ENCODE measurements at places on chromosomes 13 and 19.

- no peak for DNase-seq
Measured at GRCh38 chr13:23709536-23709935, 139.3 kb downstream of the TNFRSF19 start.

DNA sequence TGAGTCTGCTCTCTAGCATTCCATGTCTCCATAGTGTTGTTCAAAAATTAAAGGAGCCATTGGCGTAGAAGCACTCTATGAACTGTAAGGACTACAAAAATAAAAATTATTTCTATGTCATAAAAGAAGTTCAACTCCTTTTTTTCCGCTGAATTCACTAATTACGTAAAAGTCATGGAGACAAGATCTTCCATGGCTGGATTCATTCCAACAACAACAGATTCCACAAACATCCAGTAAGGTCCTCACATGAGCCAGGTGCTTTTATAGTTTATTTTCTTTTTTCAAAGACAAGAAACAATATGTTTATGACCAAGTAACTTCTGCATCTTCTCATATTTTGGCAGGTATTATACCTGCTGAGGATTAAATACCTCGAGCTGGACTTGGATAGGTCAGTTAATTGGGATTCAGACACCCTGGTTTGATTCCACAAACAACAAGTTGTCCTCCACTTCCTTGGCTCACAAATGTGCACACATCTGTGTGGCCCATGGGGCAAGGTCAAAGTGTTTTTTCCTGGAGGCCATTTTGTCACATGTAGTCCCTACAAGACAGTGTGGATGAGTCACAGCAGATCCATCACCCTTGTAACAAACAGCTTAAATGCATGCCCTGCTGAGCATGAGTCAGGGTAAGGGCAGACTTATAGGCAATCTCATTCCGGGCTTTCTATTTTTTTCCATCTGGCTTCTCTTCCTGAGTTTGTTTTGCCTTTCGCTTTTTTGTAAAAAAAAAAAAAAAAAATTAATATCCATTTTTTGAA lies 475.6 kb downstream of the COG6 start:
- peak; percentile 78 for DNase-seq

GRCh38 chr13:44730851-44731250 lies 154.7 kb upstream of the TSC22D1 start:
- DNase-seq = no peak

- DNase-seq = no peak
Measured at GRCh38 chr13:79806821-79807220, 325.9 kb downstream of the NDFIP2 start.

DNA sequence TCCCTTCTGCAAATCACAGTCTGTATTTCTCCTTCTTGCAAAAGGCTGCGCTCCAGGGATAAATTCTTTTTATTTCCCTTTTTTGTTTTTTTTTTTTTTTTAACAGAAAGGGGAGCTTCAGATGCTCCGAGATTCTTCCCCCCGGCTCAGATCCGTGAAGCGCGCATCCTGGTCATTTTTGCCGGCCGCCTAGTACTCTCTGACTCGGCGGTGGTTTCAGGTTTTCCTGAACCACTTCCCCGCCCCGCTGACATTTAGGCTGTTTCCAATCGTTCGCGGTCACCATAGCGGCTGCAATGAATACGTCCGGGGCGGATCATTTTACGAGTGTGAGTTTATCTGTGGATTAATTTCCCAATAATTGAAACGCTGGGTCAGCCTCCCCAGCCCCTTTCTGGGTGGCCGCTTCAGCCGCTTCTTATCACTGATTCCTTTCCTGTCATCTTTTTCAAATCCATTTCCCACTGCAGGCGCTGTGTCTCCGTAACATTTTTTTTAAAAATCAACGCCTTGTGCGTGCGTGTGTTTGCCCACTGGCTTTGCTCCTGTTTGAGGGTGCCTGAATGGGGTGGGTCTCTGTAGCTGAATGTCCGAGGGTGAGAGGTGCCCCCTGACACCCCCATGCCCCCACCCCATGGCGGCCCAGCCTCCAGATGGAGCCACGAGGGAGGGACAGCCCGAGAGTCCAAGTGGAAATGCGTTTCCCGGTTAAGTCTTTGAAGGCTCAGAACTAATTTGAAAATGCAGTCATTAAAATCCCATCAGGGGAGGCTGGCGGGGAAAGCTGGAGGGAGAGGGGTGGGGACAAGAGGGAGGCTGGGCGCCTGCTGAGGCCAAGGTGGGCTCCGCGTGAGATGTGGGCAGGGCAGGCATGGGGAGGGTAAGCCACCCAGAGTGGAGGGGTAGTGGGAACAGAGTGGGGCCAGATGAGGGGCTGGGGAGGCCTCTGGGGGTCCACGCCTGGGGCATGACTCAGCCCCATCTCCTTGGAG lies 10.6 kb downstream of the ONECUT3 start:
- DNase-seq = no peak

All from RCC 7860 (cell line).